ENCODE measurements at places on chromosomes 12 and 14. TPM values are rescaled to one million over a fixed set of nuclear protein-coding genes. Genes with fewer than 3 reads are reported as not detected.
A peak's percentile ranks its signal among the peaks of the same experiment; 100 is the strongest.

GRCh38 chr12:126930234-126930633 is 1336.7 kb upstream of the TMEM132C start:
- H3K27ac ChIP-seq = no peak overlapping the region
- no peaks in the 10 kb centered on the region for H3K27me3 ChIP-seq
- no peak for DNase-seq

DNA sequence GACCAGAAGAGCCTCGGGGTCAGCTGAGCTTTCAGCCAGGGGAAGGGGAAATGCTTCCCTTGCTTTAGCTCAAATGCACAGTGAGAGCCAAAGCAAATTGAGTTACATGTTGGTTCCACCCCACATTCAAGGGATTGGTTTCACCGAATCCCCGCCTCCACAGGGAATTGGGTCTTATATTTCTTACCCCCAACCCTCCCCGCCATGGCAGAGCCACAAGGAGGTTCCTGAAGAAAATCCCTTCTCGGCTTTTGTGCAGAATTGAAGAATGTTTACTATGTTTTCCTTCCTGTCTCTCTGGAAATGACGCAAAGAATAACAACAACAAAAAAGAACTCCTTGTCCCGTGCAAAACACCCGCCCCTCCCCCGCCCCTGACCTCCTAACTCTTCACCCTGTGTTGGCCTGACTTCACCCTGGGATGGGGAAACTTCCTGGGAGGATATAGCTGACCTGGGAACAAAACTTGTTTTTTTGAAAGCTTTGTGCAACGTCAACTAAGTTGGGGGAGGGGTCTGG is 21.9 kb upstream of the CIPC start:
- peaks cover 13% of the 10 kb centered on the region for H3K4me1 ChIP-seq
- peak overlapping the region; percentile 86 for H3K27ac ChIP-seq
- no peaks in the 10 kb centered on the region for H3K27me3 ChIP-seq
- no peaks in the 10 kb centered on the region for H3K36me3 ChIP-seq
- peak; percentile 67 for DNase-seq

- H3K27ac ChIP-seq = no peak overlapping the region
- H3K4me3 ChIP-seq = no peak overlapping the region
- DNase-seq = no peak
- H3K36me3 ChIP-seq = no peaks in the 10 kb centered on the region
- H3K4me1 ChIP-seq = no peaks in the 10 kb centered on the region
Observed at GRCh38 chr14:42750771-42751170, 1144.1 kb downstream of the LRFN5 start.

Gene CISTR
- not detected for polyA plus RNA-seq

- no peaks in the 10 kb centered on the region for H3K36me3 ChIP-seq
- H3K4me3 ChIP-seq = no peak overlapping the region
- no peaks in the 10 kb centered on the region for H3K27me3 ChIP-seq
- no peak overlapping the region for H3K27ac ChIP-seq
- no peak for DNase-seq
- H3K4me1 ChIP-seq = peaks cover 5% of the 10 kb centered on the region
Observed at GRCh38 chr14:65310568-65310967, 102.0 kb upstream of the FUT8 start.

DNA sequence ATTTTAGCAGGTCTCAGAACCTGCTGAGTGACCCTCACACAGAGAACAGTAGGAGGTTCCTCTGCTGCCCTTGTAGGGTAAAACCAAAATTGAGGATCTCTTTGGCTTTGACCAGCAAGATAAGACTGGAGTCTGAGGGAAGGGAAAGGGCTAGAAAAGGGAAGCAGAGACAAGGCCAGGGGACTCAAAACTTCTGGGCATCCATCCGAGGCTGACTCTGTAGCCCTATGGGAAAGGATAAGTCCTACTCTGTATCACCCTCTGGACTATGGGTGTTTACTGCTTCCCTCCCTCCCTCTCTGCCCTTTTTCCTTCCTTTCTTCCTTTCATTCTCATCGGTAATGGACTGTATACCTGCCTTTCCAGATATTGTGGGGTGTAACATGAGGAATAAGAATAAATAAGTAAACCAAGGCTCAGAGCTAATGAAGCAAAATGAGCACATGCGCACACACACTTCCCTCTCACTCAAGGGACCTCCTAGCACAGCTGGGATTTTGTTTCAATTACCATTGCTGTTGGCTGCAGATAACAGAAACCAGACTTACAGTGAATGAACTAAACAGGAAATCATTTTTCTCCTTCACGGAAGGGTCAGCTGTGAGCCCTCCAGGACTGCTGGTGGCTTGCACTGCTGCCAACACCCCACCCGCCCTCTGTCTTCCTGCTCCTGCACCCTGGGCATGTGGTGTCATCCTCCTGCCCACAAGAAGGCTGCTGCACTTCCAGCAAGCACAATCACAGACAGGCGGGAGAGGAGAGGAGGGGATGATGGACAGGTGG is 404.4 kb upstream of the CCDC196 start:
- peaks cover 11% of the 10 kb centered on the region for H3K4me1 ChIP-seq
- no peaks in the 10 kb centered on the region for H3K27me3 ChIP-seq
- DNase-seq = no peak
- no peak overlapping the region for H3K4me3 ChIP-seq
- H3K36me3 ChIP-seq = no peaks in the 10 kb centered on the region

Gene GPR68
- not detected for polyA plus RNA-seq

DNA sequence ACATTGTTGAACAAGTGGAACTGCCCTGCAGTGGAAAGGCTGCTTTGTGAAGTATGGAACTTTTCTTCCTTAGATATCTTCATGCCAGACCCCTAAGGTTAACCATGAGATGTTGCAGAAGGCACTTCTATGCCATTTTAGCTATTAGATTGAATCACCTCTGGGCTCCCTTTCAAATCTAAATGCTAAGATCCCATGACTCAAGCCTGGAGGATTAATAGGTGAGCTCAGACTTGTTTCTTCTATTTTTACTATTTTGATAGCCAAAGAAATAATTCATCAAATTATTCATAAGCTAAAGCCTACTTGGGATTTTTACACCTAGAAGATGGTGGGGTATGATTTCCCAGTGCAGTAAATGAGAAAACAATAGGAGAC is 64.3 kb downstream of the DAD1 start:
- no peak for DNase-seq
- H3K27me3 ChIP-seq = no peaks in the 10 kb centered on the region
- H3K36me3 ChIP-seq = no peaks in the 10 kb centered on the region
- no peak overlapping the region for H3K4me3 ChIP-seq
- peaks cover 26% of the 10 kb centered on the region for H3K4me1 ChIP-seq

DNA sequence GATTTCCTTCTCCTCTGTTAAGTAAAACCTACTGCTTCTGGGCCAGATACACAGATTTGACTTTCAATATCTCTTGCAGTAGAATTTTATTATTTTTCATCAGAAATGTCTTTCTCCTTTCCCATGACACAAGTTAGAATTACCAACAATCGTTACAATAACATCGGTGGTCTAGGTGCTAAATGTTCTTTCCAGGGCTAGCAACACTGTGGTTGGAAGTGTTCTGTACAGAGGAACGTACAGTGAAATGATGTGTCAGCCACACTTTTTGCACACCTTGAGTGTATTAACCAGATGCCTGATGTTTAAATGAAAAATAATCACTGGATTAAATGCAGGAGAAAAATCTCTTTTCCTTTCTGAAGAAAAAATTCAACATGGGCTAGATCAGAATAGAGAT is 27.7 kb upstream of the KLRD1 start:
- no peak for DNase-seq
- no peaks in the 10 kb centered on the region for H3K36me3 ChIP-seq
- H3K4me3 ChIP-seq = no peak overlapping the region
- H3K27me3 ChIP-seq = no peaks in the 10 kb centered on the region
- H3K4me1 ChIP-seq = no peaks in the 10 kb centered on the region

GRCh38 chr14:39615352-39615751 is 183.1 kb upstream of the FBXO33 start:
- DNase-seq = no peak

- H3K27me3 ChIP-seq = no peaks in the 10 kb centered on the region
- H3K4me3 ChIP-seq = no peak overlapping the region
- no peaks in the 10 kb centered on the region for H3K4me1 ChIP-seq
- no peak for DNase-seq
- H3K36me3 ChIP-seq = no peaks in the 10 kb centered on the region
Observed at GRCh38 chr12:66387117-66387516, 84.8 kb downstream of the HELB start.

GRCh38 chr14:101198398-101199027 is 295.0 kb upstream of the RTL1 start:
- no peaks in the 10 kb centered on the region for H3K27me3 ChIP-seq
- H3K36me3 ChIP-seq = no peaks in the 10 kb centered on the region
- H3K27ac ChIP-seq = no peak overlapping the region
- no peaks in the 10 kb centered on the region for H3K4me1 ChIP-seq
- DNase-seq = no peak

Gene C14orf132
- 26.5 TPM for polyA plus RNA-seq

DNA sequence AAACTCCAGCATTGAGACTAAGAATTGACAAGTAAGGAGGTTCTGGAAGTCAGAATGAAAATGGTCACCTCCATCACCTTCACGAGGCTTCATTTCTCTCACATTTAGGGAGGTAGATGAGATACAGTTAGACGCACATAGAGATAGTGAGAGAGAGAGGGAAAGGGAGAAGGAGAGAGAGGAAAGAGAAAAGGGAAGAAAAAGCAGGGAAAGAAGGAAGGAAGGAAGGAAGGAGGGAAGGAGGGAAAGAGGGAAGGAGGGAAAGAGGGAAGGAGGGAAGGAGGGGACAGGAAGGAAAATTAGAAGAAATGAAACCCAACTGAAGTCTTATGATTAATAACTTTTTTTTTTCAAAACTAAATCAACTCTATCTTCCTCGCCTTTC is 10.7 kb upstream of the FOXG1 start:
- no peak overlapping the region for H3K4me3 ChIP-seq
- peaks cover 65% of the 10 kb centered on the region for H3K27me3 ChIP-seq
- no peak for DNase-seq
- H3K36me3 ChIP-seq = no peaks in the 10 kb centered on the region

Gene SLC6A13
- polyA plus RNA-seq = 5.9 TPM

DNA sequence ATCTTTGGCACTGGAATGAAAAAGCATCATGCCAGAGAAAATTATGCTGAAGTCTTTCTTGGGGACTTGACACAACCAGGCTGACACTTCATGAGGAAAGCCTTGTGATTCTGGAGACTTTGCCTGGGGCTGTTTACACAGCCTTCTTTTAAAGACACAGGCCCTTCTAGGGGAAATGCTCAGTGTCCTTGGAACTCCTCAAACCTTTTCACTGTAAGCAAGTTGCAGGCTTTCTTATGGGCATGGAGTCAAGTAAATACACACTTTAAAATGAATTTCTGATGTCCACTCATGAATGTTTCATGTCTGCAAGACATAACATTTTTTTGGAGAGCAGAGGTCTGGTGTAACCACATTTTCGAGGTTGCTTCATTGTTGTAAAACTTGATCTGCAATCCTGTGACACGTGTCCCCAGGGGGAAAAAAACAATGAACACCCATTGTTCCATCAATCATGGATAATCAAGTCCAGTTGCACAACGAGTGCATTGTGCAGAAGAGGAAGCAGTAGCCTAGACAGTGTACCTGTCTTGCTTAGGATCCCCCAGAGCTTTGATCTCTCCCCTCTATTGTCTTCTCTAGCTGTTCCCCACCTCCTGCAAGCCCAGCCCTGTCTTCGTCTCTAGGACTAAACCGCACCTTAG is 155.1 kb upstream of the PRICKLE1 start:
- peak; percentile 71 for DNase-seq
- peak overlapping the region; percentile 1 for H3K27ac ChIP-seq
- H3K36me3 ChIP-seq = no peaks in the 10 kb centered on the region

DNA sequence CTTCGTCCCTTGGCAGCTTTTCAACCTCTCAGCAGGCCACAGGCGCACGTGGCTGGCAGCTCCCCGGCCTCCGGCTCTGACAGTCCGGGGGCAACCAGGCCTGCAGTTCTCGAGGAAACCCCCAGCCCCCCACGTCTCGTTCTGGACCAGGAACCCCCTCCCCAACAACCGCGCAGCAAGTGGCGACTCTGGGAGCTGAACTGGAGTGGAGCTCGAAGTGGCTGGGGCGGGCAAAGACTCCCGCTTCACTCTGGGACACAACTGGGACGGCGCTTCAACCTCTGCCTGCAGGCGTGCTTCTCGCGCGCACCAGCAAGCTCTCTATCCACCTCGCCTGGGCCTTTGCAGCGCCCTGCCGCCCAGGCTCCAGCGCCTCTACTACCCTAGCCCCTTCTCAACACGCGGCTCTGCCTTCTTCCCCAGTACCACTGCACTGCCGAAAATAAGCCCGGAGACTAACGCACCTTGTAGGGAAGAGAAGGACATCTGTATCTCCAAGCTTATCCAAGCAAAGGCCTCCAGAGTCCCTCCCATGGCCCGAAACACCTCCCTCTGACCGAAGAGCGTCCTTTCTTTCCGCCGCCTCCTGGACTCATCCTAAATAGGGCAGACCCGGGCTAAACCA is 2.4 kb upstream of the NKX2-1 start:
- no peak overlapping the region for H3K4me3 ChIP-seq
- no peak overlapping the region for H3K27ac ChIP-seq
- DNase-seq = no peak
- H3K36me3 ChIP-seq = no peaks in the 10 kb centered on the region
- peaks cover 100% of the 10 kb centered on the region for H3K27me3 ChIP-seq

Gene PLEKHG7
- 0.94 TPM for polyA plus RNA-seq

Gene IAPP
- polyA plus RNA-seq = not detected

DNA sequence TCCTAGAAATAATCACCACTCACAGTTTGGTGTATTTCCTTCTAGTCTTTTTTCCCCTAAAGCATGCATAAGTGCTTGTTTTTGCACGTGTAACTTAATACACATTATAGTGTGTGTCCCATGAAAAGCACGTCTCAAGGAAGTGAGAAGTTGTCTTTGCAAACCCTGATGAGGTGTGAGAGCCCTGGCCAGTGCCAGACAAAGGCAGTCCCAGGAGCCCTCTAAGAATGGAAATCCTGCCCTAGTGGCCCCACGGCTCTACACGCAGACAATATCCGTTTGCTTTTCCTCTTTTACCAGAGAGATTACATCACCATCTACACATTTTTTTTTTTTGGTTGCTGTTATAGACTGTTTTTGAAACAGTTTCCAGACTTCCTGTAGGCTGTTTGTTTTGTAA is 85.5 kb upstream of the FZD10 start:
- peaks cover 1% of the 10 kb centered on the region for H3K27me3 ChIP-seq
- no peaks in the 10 kb centered on the region for H3K4me1 ChIP-seq
- no peak overlapping the region for H3K4me3 ChIP-seq
- no peaks in the 10 kb centered on the region for H3K36me3 ChIP-seq

DNA sequence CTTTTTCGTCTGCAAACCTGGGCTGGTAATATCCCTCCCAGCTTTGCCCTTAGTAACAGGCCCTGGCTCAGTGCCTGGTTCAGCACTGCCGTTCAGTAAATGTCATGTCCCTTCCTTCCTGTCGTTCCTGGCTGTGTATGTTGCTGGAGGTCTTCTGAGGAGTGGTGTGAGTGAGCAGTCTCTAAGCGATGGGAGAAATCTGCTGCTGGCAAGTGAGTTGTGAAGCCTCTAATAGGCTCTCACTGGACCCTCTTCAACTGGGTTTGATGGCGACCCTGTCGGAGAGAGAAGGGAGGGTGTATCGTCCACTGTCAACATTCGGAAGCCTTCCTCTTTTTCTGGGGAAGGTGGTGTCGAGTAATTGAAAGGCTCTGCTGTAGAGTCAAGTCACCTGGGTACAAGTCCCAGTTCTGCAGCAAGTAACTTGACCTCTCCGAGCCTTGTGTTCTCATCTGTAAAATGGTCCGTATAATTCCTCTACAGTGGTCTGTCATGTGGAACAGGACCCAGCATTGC is 62.8 kb downstream of the HRK start:
- H3K4me3 ChIP-seq = peak overlapping the region; percentile 91
- H3K27me3 ChIP-seq = no peaks in the 10 kb centered on the region
- H3K36me3 ChIP-seq = no peaks in the 10 kb centered on the region
- peak overlapping the region; percentile 99 for H3K27ac ChIP-seq
- DNase-seq = no peak

GRCh38 chr14:99792551-99793212 is 531 bp upstream of the EML1 start:
- DNase-seq = no peak
- peak overlapping the region; percentile 74 for H3K27ac ChIP-seq
- no peaks in the 10 kb centered on the region for H3K36me3 ChIP-seq
- no peaks in the 10 kb centered on the region for H3K27me3 ChIP-seq
- H3K4me1 ChIP-seq = peaks cover 9% of the 10 kb centered on the region
- H3K4me3 ChIP-seq = peak overlapping the region; percentile 47

Data from hepatocyte (in vitro differentiated cells).